ENCODE measurements at places on chromosomes 7 and 10.

GRCh38 chr7:101386558-101387231, 24.0 kb downstream of the COL26A1 start:
- no peak for DNase-seq

- no peak for DNase-seq
Observed at GRCh38 chr10:78033387-78033636, 351 bp upstream of the RPS24 start.

DNA sequence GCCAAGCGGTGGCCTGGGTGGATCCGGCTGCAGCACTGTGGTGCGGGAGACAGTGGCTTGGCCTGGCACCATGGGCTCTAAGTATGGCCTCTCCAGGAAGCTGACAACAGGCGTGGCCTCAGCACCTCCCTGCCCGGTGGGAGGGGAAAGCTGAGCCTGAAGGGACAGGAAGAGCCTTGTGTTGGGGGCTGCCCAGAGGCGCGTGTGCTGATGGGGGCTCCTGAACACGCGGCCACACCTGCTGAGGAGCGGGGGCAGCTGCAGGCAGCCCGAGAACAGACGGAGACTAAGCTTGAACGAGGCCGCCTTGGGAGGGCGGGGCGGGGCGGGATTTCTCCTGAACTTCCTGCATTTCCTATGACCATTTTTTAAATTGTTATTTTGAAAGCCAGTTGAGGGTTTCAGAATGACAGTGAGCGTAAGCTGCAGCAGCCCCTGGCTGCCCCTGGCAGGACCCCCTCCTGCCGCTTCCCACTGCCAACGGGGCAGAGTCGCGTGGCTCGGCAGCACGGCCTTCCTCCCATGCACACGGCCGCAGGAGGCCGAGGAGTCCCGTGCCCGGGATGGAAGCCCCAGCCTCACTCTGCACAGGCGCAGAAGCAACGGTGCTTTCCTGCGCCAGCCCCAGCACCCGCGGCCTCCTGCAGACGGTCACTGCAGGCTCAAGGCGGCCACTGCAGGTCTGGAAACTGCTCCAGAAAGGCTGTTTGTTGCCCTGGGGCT, 43.2 kb downstream of the DPYSL4 start:
- no peak for DNase-seq

GRCh38 chr10:24822590-24822989, 98.9 kb upstream of the ARHGAP21 start:
- DNase-seq: no peak

- peak; percentile 41 for DNase-seq
Observed at GRCh38 chr10:101840741-101841453, 2.7 kb downstream of the KCNIP2 start.

- DNase-seq: no peak
Observed at GRCh38 chr10:28890121-28890950, 213.0 kb downstream of the BAMBI start.

DNA sequence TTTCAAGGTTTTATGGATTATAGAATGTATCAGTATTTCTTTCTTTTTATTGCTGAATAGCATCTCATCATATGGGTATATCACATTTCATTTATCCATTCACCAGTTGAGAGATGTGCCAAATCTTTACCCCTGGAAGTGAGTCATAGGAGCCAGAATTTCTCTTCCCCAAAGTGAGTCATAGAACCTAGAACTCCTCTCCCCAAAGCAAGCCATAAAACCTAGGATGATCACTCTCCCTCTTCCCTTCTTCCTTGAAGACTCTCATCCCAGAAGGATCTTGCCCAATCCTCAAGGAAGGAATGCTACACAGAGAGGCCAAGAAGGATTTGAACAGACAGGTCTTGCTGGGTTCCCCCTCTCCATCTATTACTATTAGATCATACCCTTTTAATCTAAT, 199.9 kb downstream of the EVX1 start:
- no peak for DNase-seq

- DNase-seq: peak; percentile 64
Observed at GRCh38 chr10:23516530-23516929, 77.7 kb downstream of the OTUD1 start.

DNA sequence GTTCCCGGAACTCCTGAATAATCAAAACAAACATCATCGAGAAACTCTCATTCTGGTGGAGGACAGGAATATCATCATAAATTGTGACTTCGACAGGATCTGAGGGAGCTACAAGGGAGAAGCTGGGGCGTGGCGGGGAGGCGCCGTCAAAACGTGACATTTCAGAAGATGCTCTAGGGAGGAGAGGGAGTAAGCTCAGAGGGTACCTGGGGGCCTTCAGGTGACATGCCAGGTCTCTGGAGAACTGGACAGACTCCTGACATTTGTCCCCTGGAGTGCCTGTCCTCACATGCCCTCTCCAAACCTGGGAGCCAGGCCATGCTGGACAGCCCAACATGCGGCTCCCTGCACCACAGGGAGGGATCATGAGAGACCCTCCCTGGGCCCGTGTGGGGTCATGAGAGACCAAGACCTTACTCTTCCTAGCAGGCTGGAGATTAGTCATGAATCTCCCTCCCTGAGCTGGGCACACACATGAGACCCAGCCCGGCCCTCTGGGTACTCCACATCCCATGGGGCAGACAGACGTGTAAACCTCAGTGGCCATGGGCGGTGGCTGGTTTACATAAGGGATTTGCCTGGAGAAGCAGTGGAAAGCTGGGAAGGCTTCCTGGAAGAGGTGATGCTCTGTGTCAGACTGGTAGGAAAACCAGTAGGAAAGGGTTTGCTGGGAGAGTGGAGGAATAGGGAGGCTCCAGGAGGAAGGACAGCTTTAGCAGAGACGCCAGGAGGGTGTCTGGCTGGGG, 81.0 kb downstream of the MYL10 start:
- no peak for DNase-seq

GRCh38 chr7:43554423-43554822, 28.5 kb upstream of the STK17A start:
- no peak for DNase-seq

DNA sequence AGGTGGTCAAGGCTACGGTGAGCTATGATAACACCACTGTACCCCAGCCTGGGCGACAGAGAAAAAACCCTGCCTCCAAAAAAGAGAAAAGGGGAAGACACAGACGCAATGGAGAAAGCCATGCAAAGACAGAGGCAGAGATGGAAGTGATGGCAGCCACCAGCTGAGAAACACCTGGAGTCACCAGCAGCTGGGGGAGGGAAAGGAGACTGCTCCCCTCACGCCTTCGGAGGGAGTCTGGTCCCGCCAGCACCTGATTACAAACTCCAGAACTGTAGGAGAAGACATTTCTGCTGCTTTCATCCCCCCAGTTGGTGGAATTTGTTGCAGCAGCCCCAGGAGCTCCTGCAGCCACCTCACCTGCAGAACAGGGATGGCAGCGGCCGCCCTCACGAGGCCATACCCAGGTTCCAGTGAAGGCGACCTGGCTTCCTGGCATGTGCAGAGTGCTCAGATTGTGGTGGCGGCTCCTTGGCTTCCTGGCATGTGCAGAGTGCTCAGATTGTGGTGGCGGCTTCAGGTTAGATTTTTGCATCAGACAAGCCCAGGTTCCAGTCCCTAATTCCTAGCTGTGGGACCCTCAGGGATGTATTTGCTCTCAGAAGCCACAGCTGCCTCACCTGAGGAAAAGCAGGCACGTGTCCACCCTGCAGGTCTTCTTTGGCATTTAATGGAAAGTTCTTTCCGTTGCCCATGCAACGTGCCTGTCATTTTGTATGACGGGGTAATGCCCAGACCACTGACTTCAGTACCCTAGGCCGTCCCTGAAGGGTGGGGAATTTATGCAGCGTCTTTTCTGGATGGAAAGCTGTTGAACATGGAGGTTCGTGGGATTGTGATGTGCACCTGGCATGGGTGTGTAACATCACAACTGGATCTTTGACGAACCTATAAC, 182.9 kb downstream of the EBF3 start:
- no peak for DNase-seq

Measured in bone marrow (tissue), 2 donors.